LoVo (cell line): ENCODE measurements at places on chromosomes 16 and 17.

GRCh38 chr17:83012200-83012785, 67.1 kb upstream of the METRNL start:
- DNase-seq, result no peak

DNA sequence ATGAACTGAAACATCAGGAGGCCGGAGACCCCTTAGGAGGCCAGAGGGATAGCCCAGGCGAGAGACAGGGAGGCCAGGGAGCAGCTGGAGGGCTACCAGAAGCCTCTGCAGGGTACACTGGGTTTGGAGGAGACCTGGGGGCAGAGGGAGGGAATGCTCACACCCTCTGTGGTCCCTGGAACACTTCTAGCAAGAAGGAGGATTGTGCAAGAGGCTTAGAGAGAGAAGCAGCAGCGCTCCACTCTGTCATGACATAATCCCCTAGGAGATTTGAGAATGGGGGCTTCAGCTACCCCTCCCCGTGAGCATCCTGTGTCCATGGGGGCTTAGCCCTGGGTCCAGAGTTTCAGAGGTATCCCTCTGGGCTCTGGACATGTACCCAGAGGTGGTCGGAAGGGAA, 15.8 kb downstream of the GPR142 start:
- DNase-seq, result no peak

GRCh38 chr16:5215901-5216300, 118.3 kb upstream of the EEF2KMT start:
- no peak for DNase-seq

- peak; percentile 54 for DNase-seq
Observed at GRCh38 chr17:55286681-55287589, 22.2 kb downstream of the HLF start.

- DNase-seq, result no peak
Observed at GRCh38 chr17:45170280-45170930, 8.7 kb downstream of the HEXIM2 start.
